Hematopoietic multipotent progenitor cell treated with erythropoietin and hydrocortisone succinate and interleukin-3 and kit ligand, for 17 days (in vitro differentiated cells): ENCODE measurements at places on chromosomes 3 and 15.

GRCh38 chr15:58440922-58441321, 9.1 kb downstream of the LIPC start:
- DNase-seq: no peak

GRCh38 chr3:123137001-123137400, 64.7 kb upstream of the SEC22A start:
- no peak for DNase-seq

GRCh38 chr3:179474480-179474879, 23.2 kb upstream of the GNB4 start:
- DNase-seq: no peak

- no peak for DNase-seq
Measured at GRCh38 chr15:70099967-70100473, 2.3 kb upstream of the TLE3 start.

DNA sequence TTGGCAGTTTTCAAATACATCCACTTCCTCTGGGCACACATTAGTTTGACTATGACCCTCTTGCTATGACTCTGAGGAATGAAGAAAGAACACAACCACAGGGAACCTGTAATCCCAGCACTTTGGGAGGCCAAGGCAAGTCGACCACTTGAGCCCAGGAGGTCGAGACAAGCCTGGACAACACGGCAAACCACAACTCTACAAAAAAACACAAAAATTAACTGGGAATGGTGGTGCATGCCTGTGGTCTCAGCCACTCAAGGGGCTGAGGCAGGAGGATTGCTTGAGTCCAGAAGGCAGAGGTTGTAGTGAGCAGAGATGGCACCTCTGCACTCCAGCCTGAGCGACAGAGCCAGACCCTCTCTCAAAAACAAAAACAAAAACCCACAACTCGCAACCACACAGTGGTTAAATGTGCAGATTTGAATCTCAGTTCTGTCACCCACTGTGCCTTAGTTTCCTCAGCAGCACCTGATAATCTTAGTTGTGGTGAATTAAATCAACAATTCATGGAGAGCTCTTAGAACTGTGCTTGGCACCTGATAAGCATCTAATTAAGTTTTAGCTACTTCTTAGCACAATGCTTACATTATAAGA, 65.7 kb downstream of the MYLK start:
- no peak for DNase-seq

DNA sequence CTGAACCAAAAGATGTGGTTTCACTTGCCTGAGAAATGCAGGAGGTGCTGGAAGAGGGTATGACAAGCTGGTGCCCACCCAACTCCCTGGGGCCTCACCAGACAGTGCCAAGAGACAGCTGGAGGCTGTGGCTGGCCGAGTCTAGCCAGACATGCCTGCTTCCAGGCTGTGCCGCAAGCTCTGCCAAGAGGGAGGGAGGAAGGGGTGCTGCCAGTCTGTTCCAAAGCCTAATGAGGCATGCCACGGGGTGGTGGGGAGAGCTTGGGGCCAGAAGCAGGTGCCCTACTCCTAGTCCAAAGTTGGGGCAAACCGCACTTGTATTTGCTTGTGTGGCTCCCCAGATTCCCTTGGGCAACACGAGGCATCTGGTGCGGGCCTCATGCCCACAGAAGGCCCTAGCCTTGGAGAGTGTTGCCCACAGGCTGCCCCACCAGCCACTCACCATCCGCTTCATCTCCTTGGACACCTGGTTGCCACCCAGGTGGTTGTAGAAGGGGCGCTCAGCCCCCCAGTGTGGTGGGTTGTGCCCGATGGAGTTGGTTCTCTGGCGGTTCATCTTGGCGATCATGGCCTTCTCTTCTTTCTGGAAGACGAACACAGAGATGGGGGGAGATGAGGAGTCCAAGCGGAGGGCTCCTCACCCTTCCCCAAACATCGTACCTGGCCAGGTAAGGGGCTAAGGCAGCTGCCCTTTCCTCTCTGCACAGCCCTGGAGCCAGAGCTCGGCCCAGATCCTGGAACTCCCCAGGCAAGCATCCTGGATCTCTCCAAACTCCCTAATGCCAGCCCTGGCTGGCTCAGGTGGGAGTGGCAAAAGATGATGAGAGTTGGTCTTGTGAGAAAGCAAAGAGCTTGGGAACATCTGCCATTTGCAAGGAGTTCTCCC, 123.4 kb downstream of the SEC22A start:
- DNase-seq: no peak

DNA sequence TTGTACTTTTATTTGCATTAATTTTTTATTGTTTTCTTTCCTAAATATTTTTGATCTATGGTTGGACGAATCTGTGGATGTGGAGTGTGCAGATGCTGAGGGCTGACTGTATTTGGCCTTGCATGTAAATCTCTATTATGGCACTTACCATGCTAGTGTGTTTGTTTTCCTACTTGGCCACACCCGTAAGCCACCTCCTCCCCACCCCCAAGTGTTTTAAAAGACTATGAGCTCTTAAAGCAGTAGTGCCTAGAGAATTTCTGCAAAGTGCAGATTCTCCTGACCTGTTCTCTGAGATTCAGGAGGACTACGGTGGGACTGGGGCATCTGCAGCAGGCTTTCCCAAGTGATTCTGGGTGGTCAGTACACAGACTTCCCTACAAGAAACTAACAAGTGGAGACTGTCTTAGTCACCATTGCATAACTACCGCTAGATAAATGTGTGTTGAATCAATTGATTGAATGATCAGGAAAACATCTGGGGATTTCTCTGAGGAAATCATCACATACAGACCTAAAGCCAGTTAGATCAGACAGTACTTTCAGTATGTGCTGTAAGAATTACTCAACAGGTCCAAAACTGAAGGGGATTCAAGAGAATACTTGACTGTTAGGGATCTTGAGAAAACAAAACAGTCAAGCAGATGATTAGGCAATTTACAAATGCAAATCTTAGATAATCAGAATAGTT, 6.2 kb upstream of the TIPARP start:
- no peak for DNase-seq

- no peak for DNase-seq
Measured at GRCh38 chr15:68421115-68421551, 10.8 kb downstream of the ITGA11 start.

- no peak for DNase-seq
Measured at GRCh38 chr3:124582621-124583395, 147.4 kb upstream of the UMPS start.

GRCh38 chr3:127610105-127610504, 11.9 kb downstream of the MCM2 start:
- no peak for DNase-seq

- DNase-seq: no peak
Measured at GRCh38 chr3:4845882-4846281, 133.4 kb upstream of the BHLHE40 start.

- DNase-seq: peak; percentile 98
Measured at GRCh38 chr3:51384726-51385473, at the start of gene MANF. TSS of gene MANF (plus strand) at chr3:51385291. CDS start at chr3:51385343, 52 bp downstream.

DNA sequence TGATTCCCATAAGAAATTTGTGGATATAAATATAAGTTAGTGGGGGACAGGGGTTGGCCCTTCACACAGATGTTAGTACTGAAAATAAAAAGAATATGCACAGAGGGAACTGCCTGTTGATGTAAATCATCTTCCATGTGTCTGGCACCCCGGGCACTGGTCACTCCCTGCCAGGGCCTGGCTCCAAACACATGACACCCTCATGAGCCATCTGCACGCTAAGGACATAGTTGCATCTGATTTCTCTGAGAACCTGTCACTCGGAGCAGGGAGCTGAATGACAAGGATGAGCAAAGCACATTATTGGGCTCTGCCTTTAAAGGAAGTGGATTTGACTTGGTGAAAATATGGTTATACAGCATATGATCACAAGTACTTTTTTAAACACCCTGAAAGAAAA, 66.2 kb upstream of the TSC22D2 start:
- DNase-seq: no peak

- DNase-seq: no peak
Measured at GRCh38 chr3:4999531-5000184, 20.4 kb downstream of the BHLHE40 start.

DNA sequence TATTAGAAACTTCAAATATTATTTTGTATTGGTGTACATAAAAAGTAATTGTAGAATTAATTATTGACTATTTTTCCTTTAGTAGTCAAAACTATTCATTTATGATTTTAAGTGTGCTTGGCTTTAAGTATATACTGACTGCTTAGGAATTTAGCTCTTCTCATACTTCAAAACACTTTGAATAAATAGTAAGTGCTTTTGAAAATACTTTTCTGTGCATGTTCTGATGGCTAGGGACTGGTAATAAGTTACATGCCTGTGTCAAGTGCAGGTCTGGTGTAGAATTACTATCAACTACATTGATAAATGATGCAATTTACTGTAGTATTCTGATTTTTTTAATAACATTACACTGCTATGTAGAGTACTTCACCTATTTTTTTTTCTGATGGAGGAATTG, 397.6 kb upstream of the SGO1 start:
- no peak for DNase-seq

GRCh38 chr3:51967384-51968169, at the start of gene PCBP4:
TSS of gene PCBP4 (minus strand) at chr3:51967454. CDS start at chr3:51961240, 6,214 bp downstream.
- DNase-seq: no peak

DNA sequence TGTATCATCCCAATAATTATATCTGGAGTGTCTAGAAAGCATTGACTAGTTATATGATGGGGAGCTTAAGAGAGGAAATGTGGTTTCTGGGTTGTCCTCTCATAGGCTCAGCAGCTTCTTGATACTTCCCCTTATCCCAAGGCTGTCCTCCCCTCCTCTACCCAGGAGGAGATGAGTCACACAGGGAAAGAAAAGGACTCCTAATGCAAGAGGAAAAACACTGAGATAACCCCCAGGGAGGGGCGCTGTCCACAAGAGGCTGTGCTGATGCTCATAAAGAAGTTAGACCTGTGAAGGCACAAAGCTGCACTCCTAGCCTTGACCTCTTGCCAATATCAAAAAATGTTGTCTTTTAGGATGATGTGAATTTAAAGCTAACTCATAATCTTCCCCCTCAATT, 28.8 kb upstream of the GYG1 start:
- no peak for DNase-seq

GRCh38 chr3:137148917-137149316, 191.1 kb downstream of the IL20RB start:
- no peak for DNase-seq

GRCh38 chr3:127479449-127479848, 111.1 kb downstream of the TPRA1 start:
- no peak for DNase-seq

DNA sequence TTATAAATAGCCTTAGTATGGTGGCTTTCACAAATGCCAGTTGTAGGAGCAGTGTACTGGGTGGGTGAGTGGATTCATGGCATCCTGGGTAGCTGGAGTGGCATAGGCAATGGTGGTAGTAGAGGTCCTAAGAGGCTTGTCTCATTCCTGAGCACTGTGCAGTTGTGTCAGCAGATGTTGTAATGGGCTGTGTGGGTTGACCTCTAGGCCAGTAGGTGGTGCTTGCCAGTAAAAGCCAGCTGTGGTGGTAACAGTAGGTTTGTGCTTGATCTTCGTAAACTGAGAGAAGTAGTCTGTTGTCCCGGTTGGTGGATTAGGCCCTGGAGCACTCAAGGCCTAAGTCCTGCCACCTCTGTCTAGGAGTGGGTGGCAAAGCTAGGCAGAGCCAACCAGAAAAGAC, 149.7 kb upstream of the SUCLG2 start:
- no peak for DNase-seq
